ENCODE measurements at places on chromosomes 3 and 15. TPM values are rescaled to one million over a fixed set of nuclear protein-coding genes. Genes with fewer than 3 reads are reported as not detected.

The GABRG3 gene
- not detected for total RNA-seq

The RASGRP1 gene
- total RNA-seq, result 0.11 TPM

The DGKG gene
- not detected for total RNA-seq

The GOLGA8S gene
- total RNA-seq, result under 0.01 TPM

The CCRL2 gene
- total RNA-seq, result not detected

The KLHL6 gene
- not detected for total RNA-seq

The ACSBG1 gene
- not detected for total RNA-seq

The PPP1R14D gene
- not detected for total RNA-seq

The KLHL40 gene
- total RNA-seq, result not detected

The C3orf80 gene
- total RNA-seq, result not detected

The RASL12 gene
- not detected for total RNA-seq

The C2CD4A gene
- 0.11 TPM for total RNA-seq

The TUBGCP4 gene
- 9.0 TPM for total RNA-seq

The PEX5L gene
- not detected for total RNA-seq

The CADPS gene
- not detected for total RNA-seq

The HRH1 gene
- 0.87 TPM for total RNA-seq

The FAM107A gene
- total RNA-seq, result not detected

All from placental epithelial cell (primary cell).